Midbrain (tissue), 1 donor: ENCODE measurements at places on chromosomes 7 and 10.

- no peak for DNase-seq
Measured at GRCh38 chr10:97270523-97271154, 21.8 kb downstream of the ARHGAP19 start.

DNA sequence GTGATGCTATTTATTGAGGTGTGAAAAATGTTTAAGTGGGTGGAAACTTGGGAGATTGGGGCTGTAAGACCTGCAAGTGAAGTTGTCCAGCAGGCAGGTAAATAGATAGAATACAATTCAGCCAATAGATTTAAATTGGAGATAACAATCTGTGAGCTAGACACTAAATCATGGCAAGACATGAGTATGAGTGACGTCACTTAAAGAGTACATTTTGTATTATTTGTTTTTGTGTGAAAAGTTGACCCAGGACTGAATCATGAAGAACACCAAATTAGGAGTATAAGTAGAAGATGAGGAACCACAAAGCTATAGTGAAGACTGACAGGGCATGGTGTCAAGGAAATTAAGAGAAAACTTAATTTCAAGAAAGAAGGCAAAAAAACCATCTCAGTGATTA lies 249.1 kb upstream of the SEMA3C start:
- no peak for DNase-seq

DNA sequence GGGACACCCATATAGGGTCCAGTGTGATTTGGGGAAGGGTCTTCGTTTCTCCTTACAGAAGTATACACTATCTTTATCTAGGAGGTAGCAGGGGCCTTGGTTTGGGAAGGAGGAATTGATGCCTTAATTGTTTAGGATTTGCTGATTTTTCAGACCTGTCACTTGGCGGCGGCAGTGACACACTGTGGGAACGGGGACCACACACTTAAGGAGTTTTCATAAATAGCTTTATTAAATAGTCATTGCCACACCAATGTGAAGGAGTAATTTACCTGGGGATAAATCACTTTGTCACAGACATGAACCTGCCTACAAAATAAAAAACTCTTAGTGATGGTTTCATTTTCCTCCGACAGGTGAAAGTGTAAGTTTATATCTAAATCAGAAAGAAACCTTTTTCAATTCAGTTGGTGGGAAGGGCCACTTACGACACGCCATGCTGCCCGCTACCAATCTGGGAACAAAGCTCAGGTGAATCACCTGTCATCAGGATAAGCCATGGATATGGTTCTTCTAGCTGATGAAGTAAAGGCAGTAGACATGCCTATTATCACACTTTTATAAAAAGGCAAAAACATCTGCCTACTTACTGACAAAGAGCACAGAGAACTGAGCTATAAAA lies 12.3 kb upstream of the ENO4 start:
- DNase-seq: no peak

- no peak for DNase-seq
Measured at GRCh38 chr7:22802426-22802825, 20.2 kb downstream of the TOMM7 start.

DNA sequence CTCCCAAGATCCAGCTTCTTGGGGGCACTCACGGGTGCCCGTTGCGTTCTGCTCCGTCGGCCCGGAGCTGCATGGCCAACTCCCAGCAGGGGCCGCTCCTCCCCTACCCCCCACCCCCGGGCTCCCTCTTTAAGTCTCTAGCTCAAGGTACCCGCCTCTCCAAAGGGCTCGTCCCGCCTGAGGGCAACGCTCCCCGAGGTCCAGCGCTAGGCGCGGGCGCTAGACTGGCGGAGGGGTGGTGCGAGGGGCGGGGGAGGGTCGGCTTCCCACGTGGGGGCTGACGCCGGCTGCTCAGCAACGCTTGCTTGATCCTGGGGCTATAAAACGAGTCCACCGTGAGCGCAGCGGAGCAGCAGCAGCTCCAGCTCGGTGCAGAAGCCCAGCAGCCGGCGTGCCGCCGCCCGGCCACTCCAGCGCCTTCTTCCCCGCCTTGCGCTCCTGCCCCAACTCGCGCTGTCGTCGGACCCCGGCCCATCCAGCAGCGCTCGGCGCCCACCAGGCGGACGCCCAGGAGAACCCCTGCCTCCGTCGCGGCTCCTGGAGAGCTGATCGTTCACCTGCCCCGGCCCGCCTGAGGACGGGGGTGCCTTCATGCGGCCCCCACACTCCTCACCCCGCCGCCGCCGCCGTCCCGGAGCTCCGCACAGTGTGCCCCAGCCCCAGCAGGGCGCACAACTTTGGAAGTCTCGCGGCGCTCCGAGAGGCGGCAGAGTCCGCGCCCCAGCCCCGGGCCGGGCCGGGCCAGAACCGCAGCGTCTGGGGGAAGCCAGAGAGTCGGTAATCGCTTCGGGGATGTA lies at the start of gene ADRA2A:
ADRA2A (plus strand) TSS at position 348 of the 797 bp plus-strand sequence. CDS start 968 bp downstream, outside the sequence.
- DNase-seq: peak; percentile 16

- no peak for DNase-seq
Measured at GRCh38 chr10:95431900-95432342, 129.2 kb downstream of the SORBS1 start.

DNA sequence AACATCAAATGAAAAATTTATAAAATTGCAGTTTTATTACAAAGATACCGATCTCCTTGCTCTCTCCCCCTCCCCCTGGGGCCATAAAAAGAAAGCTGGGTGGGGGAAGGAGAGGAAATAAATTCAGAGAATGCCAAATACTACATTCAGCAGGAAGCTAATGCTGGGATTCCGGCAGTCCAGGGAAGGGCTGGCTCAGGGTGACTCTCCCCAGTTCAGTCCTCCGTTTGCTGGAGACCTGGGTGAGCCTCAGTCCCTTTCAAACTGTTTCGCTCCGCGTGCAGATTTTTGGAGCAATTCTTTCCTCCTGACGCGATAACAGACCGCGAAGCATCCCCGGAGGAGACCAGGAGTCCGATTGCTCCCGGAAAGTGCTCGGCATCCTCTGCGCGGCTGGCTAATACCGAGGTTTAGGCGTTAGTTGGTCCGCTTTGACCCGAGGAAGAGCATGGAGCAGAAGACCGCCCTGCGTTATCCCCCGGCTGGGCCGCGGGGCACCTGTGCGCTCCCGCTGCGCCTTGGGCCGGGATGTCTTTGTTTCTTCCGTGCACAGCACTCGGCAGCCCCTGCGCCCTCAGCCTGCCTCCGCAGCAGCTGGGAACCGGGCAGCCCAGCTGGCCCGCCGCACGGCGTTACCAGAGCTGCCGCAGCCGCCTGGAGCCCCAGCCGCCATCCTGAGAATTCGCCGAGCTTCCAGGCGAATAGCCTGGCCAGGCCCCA lies 3.9 kb upstream of the HOXA2 start:
- DNase-seq: no peak

GRCh38 chr7:94630855-94631254 lies 25.1 kb downstream of the SGCE start:
- DNase-seq: no peak
